Muscle of leg (tissue), 16 donors: ENCODE measurements at places on chromosomes 1 and 21.

DNA sequence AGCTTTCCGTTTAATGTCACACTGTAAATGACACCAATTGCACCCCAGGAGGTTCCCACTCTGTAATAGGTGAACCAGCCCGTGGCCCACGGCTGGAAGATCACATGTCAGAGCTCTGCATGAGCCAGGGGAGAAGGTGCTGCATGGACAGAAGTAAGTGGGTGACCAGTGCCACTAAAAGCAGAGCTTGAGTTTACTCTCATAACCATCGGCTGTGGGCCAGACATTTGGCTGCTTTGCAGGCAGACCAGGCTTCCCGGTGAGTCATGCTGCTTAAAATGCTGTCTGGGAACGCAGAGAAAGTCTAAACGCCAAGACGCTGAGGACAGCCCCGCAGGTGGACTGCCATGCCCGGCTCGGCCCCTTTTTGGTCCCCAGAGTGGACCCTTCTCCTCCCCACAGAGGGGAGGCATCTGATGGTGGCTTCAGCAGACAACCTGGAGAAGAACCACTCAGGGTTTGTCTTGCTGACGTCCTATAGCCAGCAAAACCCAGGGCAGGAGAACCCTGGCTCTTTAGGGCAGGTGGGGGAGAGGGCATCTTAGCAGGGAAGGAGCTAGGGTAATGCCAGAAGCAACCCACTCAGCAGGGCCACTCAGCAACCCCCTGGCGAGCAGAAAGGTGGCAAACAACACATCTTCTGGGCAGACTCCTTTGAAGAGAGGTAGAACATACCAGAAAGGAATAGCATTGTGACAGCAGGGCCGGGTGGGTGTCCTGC lies 7.3 kb downstream of the KIAA2013 start:
- DNase-seq, result peak; percentile 77

DNA sequence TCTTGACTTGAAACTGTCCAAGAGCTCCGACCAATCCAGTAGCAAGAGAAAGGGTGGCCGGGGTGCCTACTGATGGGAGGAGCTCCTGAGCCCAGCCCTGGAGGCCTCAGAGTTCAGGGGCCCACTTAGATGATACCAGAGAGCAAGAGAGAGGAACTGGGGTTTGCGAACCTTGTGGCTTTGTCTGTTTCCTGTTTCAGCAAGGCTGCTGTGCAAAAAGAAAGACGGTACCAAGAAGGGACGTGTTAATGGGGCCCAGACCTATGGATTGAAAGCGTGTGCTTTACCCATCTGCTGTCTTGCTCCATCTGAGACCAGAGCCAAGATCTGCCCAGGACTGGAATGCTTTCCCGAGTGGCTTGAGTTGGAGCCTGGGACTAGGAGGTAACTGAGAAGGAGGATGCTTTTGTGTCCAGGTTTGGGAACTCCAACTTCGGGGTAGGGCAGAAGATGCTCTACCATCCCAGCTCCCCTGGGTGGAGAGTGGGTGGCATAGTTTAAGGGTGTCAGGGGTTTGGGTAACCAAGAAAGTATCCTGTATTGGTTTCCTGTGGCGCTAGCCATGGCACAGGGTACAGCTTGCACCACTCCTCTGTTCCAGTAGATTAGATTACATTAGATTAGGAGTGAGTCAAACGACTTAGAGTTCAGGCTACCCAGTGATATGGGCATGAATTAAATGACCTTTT lies at the start of gene TRAF3IP3:
Gene TRAF3IP3, plus strand, starts transcription at position 128 of the 689 bp plus-strand sequence. CDS start 3,987 bp downstream, outside the sequence.
- DNase-seq, result peak; percentile 62

GRCh38 chr1:247535402-247535801 lies 838 bp downstream of the OR2C3 start:
- DNase-seq, result no peak

DNA sequence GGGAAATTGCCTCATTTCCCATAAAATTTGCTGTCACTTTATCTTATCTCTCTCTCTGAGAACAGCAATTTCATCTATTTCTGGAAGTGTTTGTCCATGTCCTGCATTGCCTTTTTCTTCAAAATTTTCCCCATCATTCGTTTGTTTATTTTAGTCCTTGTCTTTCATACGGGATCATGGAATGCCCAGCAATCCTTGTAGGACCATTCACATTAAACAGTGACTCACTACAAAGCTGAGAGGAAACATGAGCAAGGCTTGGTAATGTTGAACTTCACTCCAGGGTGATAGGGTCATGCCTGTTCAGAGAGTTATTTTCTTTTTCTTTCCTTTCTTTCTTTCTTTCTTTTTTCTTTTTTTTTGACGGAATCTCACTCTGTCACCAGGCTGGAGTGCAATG lies 32.2 kb upstream of the HNRNPU start:
- no peak for DNase-seq

DNA sequence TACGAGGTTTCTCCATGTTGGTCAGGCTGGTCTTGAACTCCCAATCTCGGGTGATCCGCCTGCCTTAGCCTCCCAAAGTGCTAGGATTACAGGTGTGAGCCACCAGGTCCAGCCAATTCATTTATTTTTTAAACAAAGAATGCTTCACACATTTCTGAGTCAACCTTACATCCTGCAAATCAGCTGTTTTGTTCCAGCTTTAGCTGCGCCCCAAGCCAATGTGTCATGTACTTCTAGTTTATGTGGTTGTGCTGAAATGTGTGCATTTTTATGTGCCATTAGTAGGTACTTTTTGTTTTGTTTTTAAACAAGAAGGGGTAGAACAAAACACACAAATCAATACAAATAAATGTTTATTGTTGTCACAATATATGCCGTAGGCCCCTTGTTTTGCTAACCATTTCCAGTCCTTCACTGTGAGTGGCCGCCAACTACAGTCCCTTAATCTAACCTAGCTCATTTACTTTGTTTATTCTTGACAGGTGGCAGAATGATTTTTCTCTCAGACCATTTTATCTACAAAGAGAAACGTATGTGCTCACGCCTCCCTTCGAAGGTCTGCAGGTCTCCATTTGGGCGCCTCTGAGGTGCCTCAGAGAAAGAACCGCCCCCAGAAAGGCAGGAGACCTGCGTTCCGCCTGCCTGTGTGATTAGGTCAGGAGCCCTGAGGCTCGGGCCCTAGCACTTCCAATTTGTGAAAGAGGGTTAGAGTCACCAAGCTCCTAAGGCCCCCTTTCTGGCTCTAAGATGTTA lies 2.8 kb upstream of the CASQ2 start:
- DNase-seq, result no peak

GRCh38 chr21:45727390-45727789 lies 83.9 kb downstream of the PCBP3 start:
- no peak for DNase-seq

- DNase-seq, result no peak
These were observed 95.6 kb downstream of the ZNF644 start for GRCh38 chr1:90925928-90926869.

DNA sequence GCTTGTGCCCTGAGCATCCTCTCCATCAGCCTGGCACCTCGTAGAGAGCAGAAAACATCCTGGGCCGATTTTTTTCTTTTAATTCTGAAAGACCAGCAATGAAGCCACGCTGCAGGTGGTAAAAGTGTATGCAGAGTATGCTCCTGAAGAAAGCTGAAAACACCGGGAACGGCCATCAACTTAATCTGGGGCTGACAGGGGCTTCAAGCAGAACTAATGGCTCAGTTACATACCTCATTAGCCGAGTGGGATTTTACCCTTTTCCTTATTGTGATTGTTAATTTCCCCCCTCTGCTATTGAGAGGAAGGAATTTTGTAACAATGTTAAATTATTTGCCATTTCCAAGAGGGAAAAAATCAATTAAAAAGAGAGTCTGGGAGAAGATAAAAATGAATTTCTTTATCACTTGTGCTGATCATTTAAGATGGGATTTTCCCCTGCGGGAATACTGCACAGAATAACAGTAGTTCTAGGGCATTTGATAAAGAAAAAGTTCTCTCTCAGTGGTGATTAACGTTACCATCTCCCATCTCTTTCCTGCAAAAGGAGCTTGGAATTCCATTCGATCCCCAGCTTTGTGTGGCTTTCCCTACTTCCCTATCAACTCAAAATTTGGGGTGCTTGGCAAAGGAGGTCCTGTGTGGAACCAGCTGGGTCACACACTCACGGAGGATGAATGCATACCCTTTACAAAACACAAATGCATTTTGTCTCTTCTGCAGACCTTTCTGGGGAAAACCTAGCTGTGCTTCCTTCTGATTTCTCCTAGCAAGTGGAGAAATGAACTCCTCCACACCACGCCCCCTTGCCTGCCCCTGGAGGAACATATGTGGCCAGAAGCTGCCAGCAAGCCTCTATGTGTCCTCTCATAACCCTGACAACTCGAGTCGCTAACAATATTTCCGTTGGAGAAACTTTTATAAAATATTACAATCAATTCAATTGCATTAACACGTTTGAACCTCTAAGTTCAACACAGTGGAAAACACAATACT lies 70.9 kb downstream of the RRAGC start:
- no peak for DNase-seq

DNA sequence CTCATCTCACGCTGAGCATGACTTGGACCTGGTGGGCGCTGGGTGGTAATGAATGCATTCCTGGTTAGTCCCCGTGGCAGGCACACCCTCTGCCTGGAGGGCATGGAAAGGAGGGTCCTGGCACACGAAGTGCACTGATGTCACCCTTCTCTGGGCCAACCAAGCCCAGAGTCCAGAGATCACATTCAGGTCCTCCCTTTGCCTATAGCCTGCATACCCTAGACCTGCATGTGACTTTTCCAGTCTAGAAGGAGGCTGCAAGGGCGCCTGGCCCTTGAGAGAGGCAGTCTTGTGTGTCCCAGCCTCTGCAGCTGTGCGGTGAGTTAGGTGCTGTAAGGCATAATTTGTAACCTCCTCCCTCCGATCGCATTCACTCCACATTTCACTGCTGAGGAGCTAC lies 22.1 kb downstream of the PADI2 start:
- no peak for DNase-seq

- DNase-seq, result peak; percentile 79
These were observed 868 bp downstream of the PPP1R12B start for GRCh38 chr1:202349206-202349928.

DNA sequence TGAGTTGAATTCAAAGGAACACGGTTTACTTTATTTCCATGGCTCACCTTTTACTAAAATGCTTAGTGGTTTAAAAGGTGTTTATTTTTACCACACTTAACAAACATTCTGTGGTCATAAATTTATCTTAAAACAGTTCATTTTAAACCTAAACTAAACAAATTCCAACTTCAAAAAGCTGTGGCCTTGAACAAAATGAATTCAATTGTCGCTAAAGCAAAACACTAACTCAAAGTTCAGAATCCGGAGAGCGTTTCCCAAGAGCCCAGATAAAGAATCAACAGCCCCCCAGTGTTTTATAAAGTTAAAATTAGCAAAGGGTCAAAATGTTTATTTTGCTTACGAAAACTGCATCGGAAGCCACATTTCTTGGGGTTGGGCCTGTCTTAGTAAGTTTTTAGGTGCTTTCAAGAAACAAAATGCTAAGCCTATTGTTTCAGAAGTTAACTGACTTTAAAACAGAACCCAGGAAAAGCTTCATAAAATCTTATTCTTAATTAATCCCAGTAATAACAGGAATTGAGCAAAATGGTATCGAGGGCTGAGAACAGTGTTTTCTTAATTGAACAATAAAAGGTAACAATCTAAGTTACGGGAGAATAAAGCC lies 1.3 kb downstream of the PUM1 start:
- peak; percentile 26 for DNase-seq

DNA sequence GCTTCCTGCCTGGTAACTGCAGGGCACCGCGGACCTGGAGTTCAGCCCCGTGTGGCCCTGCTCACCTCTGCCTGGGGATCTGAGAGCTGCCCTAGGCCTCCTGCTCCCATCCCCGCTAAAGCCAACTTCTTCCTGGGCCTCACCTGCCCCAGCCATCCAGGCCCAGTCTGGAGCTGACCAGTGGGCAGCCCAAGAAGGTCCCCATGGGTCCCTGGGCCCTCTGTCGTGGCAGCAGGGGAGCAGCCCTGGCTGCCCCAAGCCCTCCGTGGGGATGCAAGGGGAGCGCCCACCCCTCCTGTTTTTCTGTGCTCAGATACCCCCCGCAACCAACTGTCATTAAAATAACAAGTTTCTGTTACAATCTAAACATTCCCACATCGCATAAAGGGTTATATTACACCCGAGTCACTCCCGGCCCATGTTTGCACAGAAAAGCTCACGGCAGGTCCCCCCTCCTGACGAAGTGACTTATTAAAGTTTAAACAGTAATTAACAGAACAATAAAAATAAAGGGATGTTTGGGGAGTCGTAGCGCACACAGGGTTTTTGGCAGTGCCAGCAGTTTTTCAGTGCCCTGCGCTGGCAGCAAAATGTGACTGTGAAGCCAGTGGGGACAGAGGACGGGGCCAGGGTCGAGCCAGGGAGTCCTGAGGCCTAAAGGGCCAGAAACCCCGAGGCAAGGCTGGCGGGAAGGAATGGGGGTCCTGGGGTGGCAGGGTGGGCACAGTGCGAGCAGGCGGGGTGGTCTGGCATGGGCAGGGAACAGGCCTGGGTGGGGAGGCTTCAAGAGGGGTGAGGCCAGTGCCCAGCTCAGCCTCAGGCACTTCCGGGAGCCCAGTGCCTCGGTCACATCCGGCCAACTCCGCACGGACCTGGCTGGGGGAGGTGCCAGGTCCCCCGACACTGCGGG lies 121.5 kb downstream of the CASZ1 start:
- DNase-seq, result no peak

GRCh38 chr1:245579881-245580280 lies 425.1 kb downstream of the KIF26B start:
- no peak for DNase-seq

- no peak for DNase-seq
These were observed 17.9 kb upstream of the CSF1 start for GRCh38 chr1:109892561-109893368.

- DNase-seq, result no peak
These were observed 8.8 kb downstream of the UBE2J2 start for GRCh38 chr1:1264868-1265272.

GRCh38 chr1:228990906-228991569 lies 255.8 kb downstream of the RHOU start:
- no peak for DNase-seq
